ENCODE measurements at places on chromosomes 3 and 15.

DNA sequence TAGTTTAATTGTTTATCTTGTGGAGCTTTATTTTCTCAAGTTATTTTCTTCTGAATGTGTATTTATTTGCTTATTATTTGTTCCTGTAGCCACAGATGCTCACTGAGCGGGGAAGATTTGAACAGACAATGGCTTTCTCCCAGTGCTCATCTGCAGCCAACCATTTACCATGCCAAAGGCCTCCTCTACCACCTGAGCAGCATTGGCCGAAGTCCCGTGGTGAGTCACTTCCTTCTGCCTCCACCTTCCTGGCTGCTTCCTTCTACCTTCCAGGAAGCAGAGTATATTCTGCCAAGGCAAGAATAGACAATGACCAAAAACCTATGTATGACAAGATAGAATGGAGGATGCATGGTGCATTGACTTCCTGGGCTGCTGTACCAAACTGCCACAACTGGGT lies 443.1 kb downstream of the AGBL1 start:
- no peak for DNase-seq

DNA sequence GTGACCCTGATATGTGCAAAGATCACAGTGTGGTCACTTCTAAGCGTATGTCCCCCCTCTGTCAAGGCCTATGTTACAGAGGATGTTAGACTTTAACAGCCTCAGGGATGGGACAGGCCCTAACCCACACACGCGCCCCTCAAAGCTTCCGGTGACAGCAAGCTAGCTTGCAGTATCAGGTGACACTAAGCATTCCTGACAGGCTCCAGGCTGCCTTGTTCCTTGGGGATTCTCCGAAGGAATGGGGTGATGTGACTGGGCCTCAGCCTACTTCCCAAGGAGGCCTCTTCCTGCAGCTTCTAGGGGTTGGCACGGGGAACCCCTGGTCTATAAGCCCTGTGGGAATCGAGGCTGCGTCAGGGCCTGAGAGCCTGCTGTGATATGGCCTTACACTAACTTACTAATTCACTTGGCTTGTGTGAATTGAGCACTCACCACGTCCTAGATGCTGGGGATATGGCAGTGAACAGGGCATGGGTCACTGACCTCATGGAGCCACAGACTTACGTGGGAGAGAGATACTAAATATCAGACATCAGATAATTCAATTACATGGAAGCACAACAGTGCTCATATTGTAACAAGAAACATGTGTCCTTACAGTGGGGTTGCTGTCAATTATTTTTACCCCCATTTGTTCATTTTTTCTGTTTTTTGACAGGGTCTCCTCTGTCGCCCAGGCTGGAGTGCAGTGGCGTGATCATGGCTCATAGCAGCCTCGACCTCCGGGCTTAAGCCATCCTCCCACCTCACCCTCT lies 11.4 kb upstream of the SPTBN5 start:
- DNase-seq, result no peak

DNA sequence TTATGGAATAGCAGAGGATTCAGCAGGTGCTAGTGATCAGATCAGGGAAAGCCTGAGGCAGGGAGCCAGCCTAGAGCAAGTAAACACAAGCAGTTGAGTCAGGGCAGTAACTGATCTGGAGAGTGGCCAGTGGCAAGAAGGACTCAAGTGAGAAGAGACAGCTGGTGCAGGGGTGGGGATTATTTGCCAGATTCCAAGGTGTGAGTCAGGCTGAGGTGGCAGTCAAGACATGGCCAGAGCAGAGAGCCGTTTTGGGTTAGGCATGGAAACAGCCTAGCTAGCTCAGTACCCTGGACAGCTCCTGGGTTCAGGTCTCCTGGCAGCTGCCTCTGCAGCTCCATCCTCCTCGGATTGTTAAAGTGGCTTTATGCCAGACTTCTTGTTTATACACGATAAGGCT lies 281.9 kb upstream of the ONECUT1 start:
- DNase-seq, result no peak

DNA sequence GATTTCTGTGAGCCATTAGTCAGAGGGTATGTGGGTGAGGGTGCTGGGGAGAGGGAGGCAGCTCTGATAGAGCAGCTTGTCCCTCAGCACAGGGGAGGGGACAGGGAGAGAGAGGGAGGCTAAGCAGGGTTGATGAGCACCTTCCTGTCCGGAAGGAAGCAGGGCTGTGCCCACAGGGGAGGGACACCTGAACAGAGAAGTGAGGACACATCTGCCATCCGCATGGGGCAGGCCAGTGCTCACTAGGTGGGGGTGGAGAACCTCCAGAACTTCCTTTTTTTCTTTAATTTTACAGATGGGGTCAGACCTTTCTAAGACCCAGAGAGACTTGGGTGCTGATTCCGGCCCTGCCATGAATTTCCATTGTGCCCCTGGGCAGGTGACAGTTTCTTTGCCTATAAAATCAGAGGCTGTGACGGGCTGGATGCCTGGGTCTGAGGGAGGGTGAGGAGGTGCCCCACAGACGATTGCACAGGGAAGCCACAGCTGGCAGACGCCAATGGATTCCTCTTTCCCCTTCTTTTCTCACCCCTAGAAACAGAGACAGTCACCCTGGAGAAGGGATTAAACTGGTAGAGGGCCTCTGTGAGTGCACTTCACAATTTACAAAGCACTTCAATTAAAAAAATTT lies 4.1 kb upstream of the TGM5 start:
- no peak for DNase-seq

DNA sequence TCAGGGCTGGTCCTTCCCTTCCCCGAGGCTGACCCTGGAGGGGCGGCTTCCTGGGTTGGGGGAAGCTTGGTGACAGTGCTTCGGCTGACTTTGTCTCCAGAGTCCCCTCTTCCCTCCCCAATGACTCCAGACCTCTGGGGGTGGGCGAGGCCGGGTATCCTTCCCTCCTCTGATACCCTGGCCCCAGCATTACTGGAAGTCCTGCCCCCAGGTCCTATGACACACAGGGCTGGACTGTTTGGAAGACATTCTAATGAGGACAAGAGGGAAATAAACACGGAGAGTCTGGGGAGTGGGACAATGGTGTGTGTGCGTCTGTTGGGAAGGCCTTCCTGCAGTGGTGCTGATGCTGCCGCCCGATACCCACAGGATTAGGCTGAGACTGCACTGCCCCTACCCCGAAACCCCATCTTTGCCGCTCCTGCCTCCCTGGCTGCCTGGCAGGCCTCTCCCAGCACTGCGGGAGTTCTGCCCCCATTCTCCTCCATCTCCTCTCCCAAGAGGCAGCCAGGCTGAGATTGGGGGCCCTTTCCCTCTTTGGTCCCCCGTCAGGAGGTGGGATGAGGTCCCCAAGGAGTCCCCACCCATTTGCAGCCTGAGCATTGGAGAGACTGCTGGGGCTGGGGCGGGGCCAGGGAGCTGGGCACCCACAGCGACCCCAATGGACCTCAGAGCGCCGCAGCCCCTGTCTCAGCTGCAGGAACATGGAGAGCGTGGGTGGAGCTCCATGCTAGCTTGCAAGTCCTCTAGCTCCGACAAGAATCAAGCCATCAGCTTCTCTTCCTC lies 29.7 kb upstream of the FBLN2 start:
- DNase-seq, result no peak

GRCh38 chr3:163753033-163753432 lies 1325.3 kb downstream of the SI start:
- DNase-seq, result no peak

GRCh38 chr15:63054281-63054683 lies 11.7 kb downstream of the TPM1 start:
- DNase-seq, result no peak

DNA sequence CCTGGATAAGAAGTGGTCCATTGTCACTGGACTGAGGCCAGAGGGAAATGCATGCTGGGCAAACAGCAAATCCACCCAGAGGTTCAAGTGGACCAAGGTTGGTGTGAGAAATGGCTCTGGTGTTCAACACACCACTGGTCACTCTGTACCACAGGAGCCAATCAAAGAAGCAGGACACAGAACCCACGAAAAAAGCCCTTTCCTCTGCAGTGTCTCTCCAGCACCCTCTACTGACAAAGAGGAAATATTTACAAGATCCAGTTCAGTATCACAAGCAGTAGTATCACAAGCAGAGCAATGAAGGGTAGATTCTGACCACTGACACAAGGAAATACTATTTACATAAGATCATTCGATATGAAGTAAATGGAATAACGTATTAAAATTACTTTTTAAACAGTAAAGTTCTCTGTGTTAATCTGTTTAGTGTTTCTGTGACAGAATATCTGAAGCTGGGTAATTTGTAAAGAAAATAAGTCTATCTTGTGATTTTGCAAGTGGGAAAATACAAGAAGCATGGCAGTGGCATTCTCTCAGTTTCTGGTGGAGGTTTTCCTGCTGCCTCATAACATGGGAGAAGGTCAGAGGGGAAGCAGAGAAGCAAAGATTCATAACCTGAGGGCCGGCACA lies 390.7 kb downstream of the EFHB start:
- DNase-seq, result no peak

DNA sequence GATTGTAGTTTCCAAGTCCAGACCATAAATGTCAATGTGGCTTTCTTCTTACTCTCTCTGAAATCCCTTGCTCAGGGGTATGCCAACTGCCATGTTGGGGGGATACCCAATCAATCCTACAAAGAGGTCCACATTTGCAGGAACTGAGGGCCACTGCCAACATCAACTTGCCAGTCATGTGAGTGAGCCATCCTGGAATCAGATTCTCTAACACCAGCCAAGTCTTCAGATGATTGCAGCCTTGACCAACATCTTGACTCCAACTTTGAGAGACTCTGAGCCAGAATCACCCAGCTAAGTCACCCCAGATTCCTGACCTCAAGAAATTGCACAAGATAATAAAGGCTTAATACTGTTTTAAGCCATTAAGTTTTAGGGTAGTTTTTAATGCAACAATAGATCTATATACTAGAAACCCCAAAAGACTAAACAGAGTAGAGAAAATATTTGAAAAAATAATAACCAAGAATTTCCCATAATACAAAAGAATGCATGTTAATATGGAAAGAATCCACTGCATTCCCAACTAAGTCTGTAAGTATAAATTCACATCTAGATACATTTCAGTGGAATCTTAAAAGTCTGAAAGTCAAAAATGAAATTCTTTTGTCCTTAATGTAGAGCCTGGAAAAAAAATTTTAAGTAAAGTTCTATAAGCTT lies 22.4 kb downstream of the ISG20 start:
- no peak for DNase-seq

DNA sequence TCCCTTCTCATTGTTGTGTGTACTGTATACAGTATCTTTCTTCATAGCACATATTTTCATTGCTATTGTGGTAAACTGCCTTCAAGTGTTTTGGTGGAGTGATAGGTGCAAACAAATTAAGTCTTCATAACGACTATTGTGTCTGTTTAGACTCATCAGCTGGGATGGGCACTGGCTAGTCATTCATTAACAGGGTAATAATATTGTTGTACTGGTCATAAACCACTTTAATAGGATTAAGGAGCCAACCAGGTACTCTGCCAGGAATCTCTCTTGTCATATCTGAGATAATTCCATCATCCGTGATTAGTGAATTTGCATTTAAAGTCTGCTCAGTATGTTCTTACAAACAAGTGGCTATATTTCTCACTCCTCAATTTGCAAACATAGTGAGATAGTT lies 10.2 kb upstream of the TMEM45A start:
- no peak for DNase-seq

- no peak for DNase-seq
These were observed 179.1 kb downstream of the THSD4 start for GRCh38 chr15:71294251-71294910.

GRCh38 chr15:46622851-46623250 lies 988.0 kb downstream of the SQOR start:
- no peak for DNase-seq
